ENCODE measurements at places on chromosomes 5 and 9.

- DNase-seq = no peak
Observed at GRCh38 chr5:42828671-42829070, 17.0 kb upstream of the SELENOP start.

GRCh38 chr5:143396353-143396940 is 7.0 kb downstream of the NR3C1 start:
- no peak for DNase-seq

DNA sequence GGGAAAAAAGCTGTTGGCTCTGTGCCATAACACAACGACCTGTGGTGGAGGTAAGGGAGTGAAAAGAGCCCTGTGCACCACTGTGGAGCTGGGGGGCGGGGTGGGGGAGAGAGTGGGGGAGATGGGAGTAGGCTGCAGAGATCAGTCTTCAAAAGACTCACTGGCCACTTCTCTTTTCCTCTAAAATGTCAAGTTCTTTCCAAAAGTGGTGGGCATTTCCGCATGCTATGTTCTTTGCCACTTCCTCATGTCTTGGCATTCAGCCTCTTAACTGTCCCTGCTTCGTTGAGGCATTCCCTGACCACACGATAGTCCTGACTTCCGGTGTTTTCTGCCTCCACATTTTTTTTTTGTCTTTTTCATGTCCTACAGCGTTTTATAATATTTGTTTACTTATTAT is 2.4 kb upstream of the PPP2R2B start:
- no peak for DNase-seq

- no peak for DNase-seq
Observed at GRCh38 chr5:133934822-133935666, 33.4 kb downstream of the C5orf15 start.

GRCh38 chr5:147472664-147473475 is 37.0 kb downstream of the DPYSL3 start:
- DNase-seq = no peak

DNA sequence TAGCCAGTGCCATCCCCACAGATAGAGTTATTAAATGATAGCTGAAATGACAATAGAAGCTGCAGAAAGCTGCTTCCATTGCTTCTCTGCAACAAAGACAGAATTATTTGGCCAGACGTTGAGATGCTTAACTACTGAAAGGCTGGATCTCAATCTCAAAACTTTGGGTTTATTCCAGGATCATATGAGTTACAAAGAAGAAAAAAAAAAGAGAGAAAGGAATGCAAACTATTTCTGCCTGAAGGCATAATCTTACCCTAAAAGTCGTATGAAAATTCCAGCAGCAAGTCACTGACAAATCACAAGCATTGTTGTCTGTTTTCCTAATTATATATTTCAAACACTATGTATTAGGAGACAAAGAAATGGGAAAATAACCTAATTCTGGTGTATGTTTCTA is 12.8 kb upstream of the TYRP1 start:
- no peak for DNase-seq

DNA sequence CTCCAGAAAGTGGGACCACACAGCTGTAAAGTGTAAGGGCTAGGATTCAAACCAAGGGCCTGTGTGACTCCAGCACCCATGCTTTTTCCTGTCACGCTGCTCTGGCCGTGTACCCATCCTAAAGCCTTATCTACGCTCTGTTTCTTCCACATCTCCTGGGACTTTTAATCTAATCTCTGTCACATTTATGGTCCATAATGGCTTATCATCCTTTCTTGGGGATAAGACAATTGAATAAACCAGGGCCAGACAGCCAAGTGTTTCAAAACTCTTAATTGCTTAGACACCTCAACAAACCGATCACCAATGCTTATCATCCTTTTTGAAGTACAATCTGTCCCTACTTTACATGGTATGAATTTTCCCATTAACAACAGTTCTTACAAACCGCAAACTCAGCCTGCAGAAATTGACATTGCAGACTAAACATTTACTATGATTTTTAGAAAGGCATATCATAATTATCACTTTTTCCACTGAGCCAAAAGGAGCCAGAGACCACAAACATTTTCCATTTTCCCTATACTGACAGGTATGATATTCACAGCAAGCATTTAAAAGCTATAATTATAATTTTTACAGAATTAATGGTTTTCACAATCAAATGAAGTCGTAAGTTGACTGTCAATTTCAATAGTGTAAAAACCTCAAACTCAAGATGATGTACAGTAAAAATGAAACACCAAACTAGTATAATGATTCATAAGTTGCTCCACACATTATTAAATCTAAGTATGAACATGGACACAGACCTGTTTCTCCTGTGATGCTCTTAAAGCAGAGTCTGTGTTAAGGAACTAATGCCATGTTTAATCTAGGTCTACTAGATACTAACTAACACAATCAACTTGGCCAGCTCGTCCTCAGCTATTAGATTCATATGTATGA is 99.5 kb downstream of the FBXW11 start:
- DNase-seq = no peak

- no peak for DNase-seq
Observed at GRCh38 chr9:127143920-127144465, 21.6 kb upstream of the ANGPTL2 start.

- peak; percentile 95 for DNase-seq
Observed at GRCh38 chr9:132114102-132114707, 34.5 kb upstream of the MED27 start.

- DNase-seq = no peak
Observed at GRCh38 chr5:126866851-126867636, 90.1 kb downstream of the LMNB1 start.

- no peak for DNase-seq
Observed at GRCh38 chr5:96659170-96659569, 3.0 kb upstream of the CAST start.

GRCh38 chr9:131148966-131149687 is 23.7 kb downstream of the NUP214 start:
- peak; percentile 92 for DNase-seq

DNA sequence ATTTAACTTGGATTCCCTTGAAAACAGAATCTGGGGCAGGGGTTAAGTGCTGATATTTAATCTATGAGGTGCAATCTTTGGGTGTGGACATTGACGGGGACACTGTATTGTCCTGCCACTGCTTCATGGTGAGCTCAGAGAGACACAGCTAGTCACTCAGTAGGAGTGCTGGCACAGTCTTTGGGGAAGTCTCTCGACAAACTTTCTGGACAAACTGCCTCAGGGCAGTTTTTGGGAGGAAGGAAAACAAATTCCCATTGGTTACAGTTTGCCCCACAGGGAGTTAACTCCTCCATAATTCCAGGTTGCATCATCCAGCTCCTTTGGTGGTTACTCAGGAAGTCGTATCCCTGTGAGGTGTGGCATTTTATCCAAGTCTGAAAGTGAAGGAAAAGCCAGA is 17.9 kb downstream of the HNRNPK start:
- DNase-seq = no peak

- DNase-seq = no peak
Observed at GRCh38 chr5:126535856-126536545, 59.0 kb downstream of the ALDH7A1 start.

DNA sequence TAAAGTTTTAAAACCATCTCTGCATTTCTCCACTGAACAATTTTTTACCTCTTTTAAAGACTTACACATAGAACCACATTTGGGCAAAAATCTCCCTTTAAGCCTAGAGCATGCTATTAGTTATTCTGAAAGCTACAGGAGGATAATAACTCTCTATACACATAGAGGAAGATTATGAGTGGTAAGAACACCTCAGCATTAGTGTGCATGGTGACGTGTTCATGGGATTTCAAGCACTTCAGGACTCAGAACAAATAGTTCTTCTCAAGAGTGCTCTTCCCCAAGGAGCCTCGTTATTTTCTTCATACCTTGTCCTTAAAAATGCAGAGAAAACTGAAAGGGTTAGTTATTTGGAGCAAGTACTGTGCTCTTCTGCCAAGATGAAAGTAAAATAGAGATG is 256.9 kb upstream of the TUSC1 start:
- DNase-seq = no peak

- no peak for DNase-seq
Observed at GRCh38 chr9:116193636-116194035, 40.0 kb downstream of the PAPPA start.

GRCh38 chr5:151632524-151632923 is 41.4 kb upstream of the FAT2 start:
- DNase-seq = no peak

DNA sequence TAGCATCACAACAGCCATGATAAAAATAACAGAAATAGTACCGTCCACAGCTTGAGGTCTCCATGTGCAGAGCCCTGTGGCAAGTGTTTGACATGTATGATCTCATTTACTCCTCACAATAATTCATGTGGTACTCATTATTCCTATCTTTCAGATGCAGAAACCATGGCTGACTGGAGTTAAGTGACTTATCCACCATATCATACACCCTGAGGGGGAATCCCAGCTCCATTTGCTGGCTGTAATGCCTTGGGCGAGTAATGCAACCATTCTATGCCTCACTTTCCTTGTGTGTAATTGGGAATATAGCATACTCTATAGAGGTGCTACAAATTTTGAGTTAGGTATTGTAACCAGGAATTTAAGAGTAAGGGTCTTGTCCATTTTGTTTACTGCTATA is 347.0 kb upstream of the CLINT1 start:
- DNase-seq = no peak

- DNase-seq = no peak
Observed at GRCh38 chr9:68997666-68998065, 16.2 kb downstream of the PRKACG start.

DNA sequence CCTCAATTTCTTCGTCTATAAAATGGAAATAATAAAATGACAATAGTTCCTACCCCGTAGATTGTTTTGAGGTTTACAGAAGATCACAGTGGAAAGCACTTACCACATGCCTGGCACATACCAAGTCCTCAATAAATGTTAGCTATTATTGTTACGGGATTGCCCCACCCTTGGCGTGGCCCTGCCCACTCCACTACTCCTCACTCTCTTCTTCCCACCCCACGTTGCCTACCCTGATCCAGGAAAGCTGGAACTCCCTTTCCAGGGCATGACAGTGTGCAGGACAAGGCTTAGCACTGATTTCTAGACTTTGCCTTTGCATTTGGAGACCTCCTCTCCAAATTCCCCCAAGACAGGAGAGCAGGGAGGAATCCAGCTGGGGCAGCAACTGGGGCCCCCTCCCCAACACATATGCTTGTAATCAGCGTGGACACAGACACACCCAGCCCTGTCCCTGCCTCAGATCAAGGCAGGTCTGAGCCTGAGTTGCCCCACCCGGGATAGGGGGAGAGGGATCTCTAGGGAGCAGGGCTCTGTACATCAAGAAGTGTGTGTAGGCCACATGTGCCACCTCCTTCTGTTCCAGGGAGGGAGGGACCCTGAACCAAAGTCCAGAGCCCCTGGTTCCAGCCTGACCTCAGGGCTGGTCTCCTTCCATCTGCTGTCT is 6.7 kb downstream of the SLC4A9 start:
- no peak for DNase-seq

- DNase-seq = no peak
Observed at GRCh38 chr5:152237531-152237930, 167.5 kb downstream of the NMUR2 start.

DNA sequence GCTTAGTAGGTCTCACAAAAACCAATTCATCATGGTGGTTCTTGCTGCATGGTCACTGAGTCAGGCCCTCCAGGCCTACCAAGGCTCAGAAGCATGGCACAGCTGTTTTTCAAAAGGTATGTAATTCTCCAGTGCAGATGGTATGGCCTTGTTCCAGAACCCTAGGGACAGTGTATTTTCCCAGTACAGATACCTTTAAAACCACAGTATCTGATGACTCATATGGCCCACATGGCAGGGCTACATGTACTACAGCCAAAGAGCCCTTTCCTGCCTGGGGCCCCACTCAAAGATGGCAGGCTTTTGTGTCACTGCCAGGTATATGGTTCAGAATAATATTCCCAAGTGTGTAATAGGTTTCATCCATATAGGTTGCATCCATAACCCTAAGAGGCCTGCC is 16.5 kb downstream of the CSF2 start:
- DNase-seq = no peak

DNA sequence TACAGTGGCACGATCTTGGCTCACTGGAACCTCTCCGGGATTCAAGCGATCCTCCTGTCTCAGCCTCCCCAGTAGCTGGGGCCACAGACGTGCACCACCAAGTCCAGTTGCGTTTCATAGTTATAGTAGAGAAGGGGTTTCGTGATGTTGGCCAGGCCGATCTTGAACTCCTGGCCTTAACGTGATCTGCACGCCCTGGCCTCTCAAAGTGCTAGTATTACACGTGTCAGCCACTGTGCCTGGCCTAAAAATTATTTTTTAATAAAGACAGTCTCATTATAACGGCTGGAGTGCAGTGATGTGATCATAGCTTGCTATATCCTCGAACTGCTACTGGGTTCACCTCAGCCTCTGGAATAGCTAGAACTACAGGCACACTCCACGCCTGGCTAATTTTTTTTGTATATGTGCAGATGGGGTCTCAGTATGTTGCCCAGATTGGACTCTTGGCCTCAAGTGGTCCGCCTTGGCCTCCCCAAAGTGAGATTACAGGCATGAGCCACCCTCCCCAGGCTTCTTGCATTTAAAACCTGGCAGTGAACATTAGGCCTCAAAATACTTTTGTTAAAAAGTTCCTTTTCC is 4.4 kb downstream of the NPM1 start:
- DNase-seq = peak; percentile 45

DNA sequence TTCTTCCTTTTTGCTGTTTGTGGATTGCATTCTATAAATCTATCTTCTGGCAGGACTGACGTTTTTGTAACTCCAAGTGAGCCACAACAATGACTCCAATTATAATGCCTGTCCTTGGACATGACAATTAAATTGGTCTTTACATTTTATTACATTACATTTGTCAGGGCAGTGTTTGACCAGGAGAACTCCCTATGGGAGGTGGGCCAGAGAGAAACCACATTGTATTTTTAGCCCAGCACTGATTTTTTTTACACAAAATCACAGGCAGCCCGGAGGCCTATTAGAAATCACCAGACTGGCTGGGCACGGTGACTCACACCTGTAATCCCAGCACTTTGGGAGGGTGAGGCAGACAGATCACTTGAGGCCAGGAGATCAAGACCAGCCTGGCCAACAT is 99.1 kb upstream of the SMC5 start:
- no peak for DNase-seq

DNA sequence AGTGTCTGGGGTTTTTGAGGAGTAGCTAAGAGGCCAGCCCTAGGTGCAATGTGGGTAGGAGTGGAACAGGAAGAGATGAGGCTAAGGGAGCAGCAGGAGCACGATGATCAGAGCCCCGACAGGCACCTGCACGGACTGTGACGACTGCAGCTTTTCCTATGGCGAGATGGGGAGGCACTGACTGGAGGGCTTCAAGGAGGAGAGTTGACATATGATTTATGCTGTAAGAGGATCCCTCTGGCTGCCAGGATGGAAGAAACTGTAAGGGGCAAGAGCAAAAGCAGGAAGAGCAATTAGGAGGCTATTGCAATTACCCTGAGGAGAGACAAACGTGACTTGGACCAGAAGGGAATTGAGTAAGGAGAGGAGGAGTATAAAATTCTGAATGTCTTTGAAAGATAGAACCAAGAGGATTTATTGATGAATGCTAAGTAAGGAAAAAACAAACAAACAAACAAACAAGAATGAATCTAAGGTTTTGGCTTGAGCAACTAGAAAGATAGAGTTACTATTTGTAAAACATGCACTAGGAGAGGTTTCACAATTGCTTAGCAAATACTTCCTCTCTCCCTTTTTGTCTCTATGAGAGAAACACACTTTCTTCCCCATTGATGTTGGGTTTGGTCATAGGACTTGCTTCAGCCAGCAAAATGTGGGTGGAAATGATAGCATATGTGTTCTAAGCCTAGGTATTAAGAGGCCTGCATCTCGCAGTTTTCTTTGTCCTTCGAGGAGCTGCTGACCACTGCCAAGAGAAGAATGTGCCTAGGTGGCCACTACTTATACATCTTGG is 32.9 kb downstream of the TRPC7 start:
- no peak for DNase-seq

- DNase-seq = no peak
Observed at GRCh38 chr9:13378154-13378553, 98.7 kb upstream of the MPDZ start.
